ENCODE measurements at places on chromosomes 11 and 22.

DNA sequence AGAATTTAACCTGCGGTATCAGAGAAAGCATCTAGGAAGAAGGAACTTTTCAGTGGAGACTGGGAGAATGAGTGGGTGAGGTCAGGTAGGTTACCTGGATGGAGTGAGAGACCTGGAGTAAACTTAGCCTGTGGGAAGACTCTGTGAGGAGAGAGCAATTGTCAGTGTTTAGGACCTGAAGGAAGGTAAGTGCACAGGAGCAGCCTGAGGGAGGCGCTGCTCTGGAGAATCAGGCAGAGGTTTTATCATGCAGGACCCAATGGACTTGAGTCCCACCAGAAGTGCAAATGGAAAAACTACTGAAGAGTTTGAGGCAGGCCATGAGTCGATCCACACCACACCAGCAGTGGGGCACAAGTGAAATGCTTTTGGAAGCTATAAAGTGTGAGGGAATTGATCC lies 10.6 kb upstream of the IFTAP start:
- DNase-seq, result no peak

DNA sequence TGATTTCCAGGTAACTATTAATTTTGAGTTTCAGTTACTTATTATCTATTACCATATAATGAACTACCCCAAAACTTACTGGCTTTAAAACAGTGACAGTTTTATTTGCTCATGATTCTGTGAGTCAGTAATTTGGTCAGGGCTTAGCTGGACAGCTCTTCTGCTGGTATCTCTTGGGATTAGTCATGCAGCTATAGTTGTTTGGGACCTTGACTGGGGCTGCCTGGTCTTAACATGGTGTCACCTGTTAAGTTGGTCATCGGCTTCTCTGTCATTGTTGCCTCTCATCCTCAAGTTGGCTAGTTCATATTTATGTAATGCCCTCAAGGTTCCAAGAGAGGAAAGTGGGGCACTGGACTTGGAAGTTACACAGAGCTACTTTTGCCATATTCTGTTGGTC lies 177.5 kb downstream of the TMEM135 start:
- DNase-seq, result no peak

DNA sequence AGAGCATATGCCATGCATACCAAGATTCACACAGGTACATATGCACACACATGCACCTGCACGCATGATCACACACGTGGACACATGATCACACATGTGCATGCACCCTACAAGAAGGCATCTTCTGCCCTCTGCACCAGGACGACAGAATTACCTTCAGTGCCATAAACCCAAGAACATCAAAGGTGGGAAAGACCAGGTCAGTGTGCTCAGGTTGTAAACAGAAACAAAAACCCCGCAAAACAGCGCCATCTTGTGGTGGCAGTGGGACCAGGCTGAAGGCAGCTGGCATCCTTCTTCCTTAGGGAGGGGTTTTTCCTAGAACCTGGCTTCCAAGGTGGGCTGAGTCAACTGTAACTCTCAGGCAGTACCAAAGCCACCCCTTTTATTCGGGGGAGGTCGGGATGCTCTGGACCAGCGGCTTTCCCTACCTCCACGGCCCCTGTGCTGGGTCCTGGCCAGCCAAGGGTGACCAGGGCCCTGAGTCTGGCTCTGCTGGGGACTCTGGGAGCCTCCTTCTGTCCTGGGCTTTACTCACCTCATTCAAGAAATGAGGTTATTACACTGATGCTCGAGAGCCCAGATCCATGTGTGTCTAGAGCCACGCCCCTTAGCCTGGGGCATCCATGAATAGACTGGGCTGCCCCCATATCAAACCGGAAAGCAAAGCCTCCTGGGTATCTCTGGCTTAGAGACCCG lies 69.4 kb upstream of the FGF3 start:
- peak; percentile 56 for DNase-seq

- no peak for DNase-seq
Observed at GRCh38 chr11:1553808-1554594, 18.1 kb downstream of the DUSP8 start.

DNA sequence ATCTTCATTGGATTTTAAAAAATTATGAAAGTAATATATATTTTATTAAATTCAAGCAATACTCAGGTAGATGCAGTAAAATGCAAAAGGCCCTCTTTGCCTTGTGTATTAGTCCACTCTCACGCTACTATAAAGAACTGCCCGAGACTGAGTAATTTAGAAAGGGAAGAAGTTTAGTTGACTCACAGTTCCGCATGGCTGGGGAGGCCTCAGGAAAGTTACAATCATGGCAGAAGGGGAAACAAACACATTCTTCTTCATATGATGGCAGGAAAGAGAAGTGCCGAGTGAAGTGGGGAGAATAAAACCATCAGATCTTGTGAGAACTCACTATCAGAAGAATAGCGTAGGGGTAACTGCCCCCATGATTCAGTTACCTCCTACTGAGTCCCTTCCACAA lies 130.8 kb downstream of the HIPK3 start:
- no peak for DNase-seq

DNA sequence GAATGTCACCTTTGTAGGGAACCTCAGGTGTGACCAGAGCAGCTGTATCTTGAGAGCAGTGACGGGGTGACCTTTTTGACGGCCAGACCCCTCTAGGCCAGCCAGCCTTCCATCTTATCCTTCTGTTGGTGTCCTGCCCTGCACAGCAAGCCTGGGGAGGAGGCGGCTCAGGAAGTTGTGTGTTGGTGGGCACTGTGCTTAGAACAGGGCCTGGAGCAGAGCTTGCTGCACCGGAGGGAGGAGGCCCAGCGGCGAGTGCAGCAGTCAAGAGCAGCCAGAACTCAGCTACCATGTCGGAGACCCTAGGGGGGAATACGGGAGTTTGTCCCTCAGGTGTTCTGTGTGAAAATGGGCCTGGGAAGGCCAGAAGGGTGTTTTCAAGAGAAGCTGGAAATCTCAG lies 129.4 kb downstream of the OSBP2 start:
- DNase-seq, result no peak

DNA sequence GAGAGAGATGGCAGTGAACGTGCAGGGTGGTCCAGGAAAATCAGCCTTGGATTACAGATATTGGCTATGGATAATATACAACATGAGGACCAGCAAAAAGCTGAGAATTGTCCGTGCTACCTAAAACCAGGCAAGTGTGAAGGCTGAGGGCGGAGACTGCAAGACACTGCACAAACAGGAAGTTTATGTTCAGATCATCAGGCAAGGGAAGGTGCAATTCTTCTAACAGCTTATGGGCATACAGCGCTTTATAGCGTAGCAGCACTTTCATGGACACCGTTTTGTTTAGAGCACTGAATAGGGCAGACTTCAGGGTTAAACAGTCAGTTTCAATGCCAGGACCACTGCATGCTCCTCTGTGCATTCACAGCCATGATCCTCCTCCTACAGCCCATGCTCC lies 93.1 kb upstream of the TMEM45B start:
- no peak for DNase-seq

DNA sequence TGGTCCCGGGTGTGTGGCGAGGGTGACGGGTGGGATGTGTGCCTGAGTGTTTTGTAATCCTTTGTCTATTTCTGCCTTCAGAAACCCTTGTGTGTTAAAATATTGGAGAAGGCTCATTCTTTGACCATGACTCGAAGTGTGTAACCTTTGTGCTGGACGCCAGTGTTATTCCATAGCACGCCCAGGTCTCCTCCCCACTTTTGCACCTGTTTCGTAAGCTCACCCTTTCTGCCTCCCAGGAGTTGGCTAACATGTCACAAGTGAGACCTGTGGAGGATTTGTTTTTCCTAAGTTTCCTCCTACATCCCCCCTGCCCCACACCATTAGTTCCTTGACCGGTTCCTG lies 382 bp downstream of the C11orf54 start:
- no peak for DNase-seq

DNA sequence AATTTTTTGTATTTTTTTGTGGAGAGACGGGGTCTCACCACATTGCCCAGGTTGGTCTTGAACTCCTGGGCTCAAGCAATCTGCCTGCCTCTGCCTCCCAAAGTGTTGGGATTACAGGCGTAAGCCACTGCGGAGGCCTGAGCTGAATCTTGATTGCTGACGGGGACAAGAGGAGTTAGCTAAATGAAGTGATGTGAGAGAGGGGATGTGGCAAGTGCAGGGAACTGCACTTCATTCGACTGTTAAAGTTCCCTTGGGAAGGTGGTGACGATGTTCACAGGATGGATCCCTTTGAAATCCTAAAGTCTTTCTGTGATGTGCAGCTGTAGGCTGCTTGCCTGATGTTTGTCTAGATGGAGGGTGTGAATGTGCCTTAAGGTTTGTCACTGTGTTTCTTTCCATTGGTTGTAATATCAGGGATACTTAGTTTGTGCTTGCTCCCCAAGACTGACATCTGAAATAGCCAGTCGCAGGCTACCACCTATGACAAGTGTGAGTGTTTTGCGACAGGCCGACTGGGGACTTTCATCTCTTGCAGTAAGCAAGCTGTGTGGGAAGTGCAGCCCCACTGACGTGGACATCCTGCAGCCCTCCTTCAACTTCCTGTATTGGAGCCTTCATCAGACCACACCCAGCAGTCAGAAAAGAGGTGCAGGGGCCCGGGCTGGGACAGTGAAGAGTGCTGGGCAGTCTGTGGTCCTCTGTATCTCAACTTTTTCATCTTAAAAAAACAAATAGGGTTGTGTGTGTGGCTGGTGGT lies 19.6 kb upstream of the CCDC134 start:
- peak; percentile 89 for DNase-seq

GRCh38 chr22:44975427-44976262 lies 34.2 kb downstream of the PHF21B start:
- DNase-seq, result peak; percentile 67

DNA sequence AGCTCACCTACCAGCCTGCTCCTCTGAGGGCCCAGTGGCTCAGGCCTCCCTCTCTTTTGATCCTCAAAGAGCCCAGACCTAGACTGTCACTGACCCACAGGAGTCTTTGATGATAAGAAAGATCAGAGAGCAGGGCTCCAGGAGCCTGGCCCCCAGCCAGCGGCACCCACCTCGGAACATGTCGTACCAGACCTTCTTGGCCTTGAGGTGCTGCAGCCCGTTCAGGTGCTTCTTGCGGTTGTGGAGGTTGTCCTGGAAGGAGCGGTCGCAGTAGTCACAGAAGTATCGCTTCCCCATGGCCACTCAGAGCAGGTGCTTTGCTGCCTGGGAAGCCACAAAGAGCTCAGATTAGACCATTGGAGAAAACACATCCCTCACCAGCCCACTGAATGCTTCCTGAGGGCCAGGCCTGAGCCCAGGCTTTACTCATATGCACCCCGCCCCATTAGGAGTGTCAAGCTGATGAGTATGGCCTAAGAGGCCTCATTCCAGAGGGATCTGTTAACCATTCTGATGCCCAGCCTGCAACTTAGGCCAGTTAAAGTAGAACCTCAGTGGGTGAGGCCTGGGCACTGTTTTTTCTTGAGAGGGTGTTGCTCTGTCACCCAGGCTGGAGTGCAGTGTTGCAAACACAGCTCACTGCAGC lies 18.4 kb downstream of the ZMAT5 start:
- no peak for DNase-seq

DNA sequence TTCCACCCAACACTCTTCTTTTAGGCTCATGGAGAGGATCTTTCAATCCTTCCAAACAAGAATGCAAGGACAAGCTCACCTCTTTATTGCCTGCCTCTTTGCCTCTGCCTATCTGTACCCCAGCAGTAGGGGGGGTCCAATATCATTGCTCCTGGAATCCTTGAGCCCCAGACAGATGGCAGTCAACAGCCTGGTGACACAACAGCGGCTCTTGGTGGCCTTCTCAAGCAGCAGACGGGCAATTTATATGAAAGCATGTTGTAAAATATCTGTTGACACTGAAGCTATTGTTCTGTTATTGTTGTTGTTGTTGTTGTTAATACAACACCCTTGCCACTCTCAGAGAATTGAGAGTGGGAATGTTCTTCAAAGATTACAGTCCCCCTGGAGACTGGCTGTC lies 480.0 kb upstream of the CADM1 start:
- no peak for DNase-seq

- no peak for DNase-seq
Observed at GRCh38 chr11:73323464-73323863, 15.4 kb downstream of the ARHGEF17 start.

GRCh38 chr22:33272180-33272579 lies 214.0 kb upstream of the SYN3 start:
- DNase-seq, result no peak

DNA sequence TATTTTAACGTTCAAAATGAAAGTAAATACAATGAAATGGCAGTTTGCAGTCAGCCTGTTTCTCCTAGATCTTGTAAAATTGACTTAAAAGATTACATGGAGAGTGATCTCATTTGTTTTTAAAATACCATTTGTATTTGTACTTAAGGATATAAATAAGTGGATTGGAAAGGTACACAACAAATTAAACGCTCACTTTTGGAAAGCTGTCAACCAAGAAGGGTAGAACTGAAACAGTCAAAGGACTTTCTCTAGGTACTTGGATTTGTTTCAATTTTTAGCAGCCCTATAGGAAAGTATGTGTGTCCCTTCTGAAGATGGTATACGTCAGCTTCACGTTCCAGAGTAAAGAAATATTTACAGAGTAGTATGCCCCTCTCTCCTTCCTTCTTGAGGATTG lies 7.3 kb downstream of the TBRG1 start:
- no peak for DNase-seq

DNA sequence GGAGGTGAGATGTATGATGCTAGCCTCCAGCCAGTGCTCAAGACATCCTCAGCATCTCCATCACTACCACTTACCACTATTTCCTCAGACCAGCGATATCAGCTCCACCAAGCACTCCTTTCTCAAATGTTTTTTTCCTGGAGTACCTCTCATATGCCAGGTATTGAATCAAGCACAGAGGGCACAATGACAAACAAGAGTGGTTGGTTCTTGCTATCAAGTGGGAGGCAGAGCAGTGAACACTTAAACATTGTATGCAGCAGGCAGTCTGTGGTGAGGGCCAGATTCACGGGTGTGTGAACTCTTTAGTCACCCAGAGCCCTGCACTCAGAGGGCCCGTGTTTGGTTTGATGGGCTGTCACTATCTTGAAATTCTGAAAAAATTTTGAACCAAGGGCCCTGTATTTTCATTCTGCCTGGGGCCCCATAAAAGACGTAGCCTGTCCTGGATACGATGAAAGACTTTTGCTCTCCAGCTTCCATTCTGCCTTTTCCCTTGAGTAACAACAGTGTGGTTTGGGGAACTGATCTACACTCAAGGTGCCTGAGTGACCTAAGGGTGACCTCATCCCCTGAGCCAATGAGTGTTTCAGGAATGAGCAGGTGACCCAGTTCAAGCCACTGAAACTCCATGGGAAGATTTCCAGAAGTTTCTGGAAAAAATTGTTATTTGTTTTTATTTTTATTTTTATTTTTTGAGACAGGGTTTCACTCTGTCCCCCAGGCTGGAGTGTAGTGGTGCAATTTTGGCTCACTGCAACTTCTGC lies 348.4 kb upstream of the NARS2 start:
- DNase-seq, result no peak

DNA sequence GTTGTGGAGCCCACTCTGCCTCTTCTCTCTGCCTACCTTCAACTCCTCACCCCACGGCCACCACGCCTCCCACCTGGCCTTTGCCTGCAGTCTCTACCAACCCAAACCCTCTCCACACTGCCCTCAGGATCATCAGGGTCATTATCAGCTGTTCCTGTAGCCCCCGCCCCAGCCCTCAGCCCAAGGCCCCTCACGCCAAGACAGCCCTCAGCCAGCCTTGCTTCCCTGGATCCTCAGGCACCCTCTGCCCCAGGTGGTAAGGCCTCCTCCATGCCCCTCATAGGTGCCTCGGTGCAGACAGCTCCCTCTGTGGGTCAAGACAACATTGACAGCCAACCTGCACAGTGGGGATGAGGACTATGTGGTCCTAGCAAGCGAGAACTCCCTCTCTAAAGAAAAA lies 1.7 kb downstream of the SBF1 start:
- no peak for DNase-seq

GRCh38 chr11:6623391-6624363 lies 4.5 kb upstream of the TPP1 start:
- DNase-seq, result no peak

GRCh38 chr11:134483291-134483690 lies 71.2 kb upstream of the B3GAT1 start:
- no peak for DNase-seq
